ENCODE measurements at places on chromosomes 13 and 19.

DNA sequence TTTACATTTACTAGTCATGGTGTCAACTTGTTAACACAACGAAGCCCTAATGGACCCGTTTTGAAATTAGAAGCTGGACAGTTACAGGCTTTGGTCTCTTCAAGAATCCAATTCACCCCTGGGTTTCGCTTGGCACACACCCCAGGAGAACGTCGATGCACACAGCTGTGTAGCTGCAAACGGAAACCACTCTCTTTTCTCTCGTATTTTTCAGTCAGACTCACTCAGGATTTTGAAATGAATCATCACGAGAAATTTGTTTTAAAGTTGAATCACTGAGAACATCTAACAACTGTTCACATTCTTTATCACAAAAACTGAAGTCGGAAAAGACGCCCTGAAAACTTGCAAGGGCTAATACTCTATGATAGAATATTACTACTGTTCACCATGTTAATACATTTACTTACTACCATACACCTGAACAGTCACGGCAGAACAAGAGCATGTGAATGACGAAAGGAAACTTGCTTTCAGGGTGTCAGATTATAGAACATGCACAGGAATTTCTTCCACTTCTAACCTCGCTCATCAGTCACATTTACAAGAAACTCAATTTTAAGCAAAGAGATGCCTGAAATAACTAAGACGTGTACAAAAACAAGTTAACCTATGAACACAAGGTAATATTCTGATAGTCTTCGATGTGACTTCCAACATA lies 4.7 kb downstream of the PNMA8A start:
- DNase-seq = no peak

GRCh38 chr13:49436890-49437289 lies 7.0 kb downstream of the CAB39L start:
- DNase-seq = no peak

DNA sequence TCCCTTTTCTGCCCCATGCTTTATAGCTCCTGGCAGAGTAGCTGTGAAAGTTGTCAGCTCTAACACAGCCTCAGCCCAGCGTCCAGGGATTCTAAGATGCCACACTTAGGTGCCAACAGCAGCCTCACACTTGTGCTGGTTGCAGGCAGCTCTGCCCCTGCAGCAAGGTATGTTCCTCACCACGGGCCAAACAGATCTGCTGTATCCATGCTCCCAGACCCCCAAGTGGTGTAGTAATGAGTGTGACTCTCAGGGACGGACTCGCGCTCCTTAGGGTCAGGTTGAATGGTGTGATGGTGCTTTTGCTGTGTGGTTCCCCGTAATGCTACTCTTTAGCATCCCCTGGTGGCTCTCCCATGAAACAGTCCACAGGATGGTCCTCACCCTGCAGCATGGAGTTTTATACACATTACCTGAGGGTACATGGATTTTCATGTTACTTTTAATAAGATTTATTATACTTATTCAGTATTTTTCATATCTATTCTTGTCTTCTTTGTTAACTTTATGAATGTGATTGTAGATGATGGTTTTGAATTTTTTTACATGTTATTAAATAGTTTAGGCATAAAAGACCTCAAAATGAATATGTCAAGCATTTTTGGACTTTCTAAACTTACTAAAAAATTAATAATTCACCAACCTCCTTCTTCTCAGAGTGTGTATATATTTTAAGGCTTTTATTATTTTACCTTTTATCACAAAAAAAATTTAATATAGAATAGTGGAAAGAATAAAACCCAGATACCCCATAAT lies 232.5 kb downstream of the SLC7A1 start:
- DNase-seq = no peak

- DNase-seq = no peak
Measured at GRCh38 chr19:46970815-46971214, 48.8 kb upstream of the NPAS1 start.

GRCh38 chr13:36412736-36413135 lies 19.6 kb upstream of the CCNA1 start:
- DNase-seq = no peak

GRCh38 chr19:53898636-53899341 lies 10.3 kb upstream of the CACNG7 start:
- no peak for DNase-seq

DNA sequence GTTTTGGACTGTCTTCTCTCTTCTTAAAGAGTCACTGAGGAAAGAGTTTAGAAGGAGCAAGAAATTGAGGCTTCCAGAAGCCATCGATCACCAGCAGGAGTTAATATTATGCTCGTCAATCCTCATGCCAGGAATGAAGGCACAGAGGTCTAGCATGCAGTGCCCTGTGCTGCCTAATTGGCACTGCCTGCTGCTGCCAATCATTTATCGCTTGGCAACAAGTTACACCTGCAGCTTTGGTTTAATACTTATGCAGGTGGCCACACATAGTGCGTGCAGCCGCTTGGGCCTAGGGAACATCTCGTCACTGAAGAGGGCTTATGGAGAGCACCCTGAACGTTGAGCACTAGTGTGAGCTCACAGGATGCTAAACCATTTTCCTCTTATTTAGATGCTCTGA lies 2.7 kb upstream of the SOX1 start:
- no peak for DNase-seq

- DNase-seq = no peak
Measured at GRCh38 chr19:2079865-2080301, 16.2 kb downstream of the MOB3A start.

DNA sequence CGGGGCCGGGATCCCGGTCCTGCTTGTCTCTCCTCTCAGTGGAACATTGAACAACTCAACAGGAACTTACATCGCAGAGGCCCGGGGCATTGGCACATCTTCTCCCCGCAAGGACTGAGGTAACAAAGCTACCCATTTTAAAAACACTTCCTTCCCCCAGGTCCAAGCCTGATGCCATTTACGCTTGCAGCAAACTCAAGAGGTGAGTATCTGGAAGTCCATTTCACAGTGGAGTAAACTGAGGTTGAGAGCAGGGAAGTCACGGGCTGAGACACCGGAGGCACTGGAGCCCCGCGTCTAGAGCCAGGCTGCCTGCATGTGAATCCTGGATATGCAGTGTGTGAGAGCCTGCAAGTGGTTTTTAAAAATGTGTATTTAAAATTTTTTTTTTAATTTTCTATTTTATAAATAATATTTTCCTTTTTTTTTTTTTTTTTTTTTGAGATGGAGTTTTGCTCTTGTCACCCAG lies 492 bp upstream of the PGLYRP1 start:
- no peak for DNase-seq

- no peak for DNase-seq
Measured at GRCh38 chr13:59728896-59729545, 434.7 kb downstream of the DIAPH3 start.

GRCh38 chr13:111506125-111506524 lies 185.7 kb downstream of the TEX29 start:
- DNase-seq = no peak

DNA sequence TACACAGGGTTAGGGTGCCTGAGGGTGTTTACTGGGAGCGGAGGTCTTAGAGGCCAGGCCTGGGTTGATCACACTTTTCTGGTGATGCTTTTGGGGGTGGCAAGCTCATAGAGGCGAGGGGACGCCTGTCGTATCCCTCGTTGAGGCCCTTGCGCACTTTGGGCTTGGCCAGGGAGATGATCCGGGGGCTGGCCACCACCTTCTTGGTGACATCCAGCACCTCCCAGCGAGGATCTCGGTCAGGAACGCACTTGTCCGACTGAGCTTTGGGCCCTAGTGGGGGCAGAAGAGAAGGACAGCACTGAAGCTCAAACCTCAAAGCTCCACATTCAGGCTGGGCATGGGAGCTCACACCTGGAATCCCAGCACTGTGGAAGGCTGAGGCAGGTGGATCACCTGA lies 17.6 kb upstream of the MIER2 start:
- DNase-seq = no peak

DNA sequence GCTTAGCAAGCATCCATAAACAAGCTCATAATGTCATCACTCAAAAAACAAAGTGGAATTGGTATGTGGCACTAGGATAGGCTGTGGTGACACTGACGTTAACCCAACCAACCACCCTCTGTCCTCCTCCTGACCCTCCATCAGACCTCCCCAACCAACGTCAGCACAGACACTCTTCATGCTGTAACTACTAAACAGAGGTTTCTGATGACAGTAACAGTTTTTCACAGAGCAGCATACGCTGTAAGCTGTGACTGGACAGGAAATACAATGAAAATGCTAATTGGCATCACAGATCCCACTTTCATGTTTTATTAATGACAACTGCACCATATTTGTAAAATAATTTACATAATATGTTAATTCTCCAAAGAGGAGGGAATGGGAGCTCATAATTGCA lies 238.0 kb downstream of the IRS2 start:
- no peak for DNase-seq

DNA sequence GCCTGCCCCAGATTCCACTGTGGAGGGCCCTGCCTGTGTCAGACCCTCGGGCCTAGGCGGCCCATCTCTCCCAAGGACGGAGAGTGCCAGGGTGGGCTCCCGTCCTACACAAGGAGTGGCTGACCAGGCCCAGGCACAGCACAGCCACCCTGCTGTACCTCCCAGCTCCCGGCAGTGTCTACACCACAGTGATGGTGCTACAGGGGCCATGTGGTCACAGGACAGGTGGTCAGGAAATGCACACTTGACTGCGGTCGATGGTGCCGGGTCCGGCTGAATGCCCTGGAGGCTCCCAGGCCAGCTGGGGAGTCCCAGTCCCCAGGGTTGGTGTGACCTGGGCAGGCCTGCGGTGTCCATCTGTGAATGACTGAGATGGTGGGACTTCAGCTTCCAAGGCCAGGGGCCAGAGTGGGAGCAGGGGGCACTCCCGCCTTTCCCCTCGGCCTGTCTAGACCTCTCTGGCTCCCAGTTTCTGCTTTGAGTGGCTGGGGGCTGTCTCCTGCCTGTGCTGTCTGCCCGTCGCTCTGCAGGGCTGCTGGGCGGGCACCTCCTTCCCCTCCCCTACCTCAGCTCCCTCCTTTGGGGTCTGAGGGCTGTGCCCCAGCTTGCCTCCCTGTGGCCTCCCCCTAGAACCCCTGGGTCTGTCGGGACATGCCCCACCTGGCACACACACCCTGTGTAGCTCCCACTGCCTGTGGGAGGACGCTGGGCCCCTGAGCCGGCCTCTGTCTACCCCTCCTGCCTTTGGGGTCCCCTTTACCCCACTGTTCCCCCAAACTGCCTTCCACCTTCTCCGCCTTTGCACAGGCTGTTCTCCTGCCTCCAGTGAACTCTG lies 12.5 kb downstream of the DDA1 start:
- DNase-seq = no peak

DNA sequence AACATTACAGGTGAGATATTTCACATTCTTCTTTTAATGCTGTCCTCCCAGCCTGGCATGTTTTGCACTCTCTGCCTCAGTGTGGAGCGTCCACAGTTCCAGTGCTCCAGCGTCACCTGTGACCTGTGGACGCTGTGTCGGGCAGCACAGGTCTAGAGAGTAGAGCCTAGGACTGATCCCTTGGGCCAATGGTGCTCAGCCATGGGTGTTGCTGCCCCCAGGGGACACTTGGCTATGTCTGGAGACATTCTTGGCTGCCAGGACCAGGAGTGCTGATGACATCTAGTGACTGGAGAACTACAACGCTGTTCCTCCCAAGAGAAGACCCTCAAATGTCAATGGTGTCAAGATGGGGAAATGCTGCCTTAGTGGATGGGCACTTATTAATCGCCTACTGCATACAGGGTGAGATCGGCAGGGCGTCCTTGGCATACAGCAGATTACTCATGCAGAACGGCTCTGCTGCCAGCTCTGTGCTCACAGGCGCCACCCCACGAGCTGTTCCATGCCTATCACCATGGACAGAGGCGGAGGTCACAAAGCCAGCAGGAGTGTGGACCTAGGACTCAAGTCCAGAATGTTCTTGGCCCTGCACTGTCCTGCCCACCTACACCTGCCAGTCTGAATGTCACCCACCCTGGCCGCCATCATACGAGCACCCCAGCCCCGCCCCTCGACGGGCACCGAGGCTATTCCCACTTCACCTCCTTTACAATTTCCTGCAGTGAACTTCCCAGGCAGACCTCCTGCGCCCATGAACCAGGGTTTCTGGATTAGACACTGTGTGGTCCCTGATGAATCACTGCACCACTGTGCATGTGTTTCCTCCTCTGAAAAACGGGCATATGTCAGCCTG lies 13.9 kb upstream of the MADCAM1 start:
- no peak for DNase-seq

DNA sequence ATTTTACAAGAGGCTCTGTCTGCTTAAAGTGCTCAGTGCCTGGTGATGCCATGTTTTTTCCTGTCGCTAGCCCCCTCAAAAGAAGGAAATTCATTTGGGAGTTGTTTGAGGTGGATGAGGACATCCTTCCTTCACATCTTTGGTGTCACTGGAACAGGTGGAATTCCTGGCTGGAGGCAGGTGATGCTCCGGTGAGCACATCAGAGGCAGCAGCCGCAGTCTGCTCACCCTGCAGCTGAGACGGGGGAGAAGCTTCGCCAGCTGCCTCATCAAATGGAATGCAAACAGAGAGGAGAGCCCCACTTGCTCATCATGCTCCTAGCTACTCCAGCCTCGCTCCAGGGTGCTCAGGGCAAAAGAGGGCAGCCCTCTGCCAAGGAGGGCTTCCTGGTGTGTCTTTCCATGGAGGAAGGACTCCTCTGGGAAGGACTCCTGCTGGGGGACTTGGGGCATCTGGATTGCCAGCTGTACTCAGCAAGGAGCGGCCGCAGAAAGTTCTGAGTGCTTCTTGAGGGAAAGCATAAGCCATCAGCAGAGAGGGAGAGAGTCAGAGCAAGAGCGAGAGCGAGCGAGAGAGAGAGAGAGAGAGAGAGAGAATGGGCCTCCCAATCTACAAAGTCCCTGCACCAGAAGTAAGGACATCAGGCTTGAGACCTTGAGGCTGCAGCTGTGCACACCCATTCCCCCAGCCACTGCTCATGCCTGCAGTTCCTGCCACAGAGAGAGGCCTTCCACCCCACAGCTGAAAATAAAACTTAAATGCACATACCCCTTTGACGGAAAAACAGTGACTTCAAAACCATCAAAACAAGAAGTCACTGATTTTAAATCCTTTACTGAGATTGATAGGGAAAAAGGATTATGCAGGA lies 74.3 kb upstream of the UBL3 start:
- DNase-seq = no peak

DNA sequence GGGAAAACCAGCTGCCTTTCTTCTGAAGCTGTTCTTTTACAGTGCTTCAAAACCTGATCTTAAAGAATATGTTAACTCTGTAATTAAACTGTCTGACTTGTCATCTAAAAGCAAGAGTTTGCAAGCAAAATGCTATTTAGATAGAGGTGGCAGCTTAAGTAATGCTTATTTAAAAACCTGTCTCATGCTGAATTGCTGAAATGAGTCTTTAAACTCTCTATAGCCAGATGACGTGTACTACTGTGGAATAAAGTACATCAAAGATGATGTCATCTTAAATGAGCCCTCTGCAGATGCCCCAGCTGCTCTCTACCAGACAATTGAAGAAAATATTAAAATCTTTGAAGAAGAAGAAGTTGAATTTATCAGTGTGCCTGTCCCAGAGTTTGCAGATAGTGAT lies 22.9 kb downstream of the ITM2B start:
- DNase-seq = no peak

DNA sequence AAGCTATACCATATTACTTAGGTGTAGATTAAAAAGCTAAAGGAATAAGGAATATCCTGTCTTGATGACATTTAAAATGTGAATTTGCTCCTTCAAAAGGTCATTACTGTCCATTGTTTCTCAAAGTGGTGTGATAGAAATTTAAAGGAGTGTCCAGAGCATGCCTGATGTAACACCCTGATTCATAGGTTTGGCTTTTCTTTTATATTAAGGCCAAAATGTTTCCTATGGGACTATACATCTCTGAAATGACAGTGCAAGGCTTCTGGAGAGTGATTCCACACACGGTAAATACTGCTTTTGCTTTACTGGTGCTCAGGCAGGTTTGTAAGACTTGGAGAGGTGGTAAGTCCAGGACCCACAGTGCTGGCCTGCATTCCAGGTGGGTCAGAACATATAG lies 289.9 kb downstream of the RFC3 start:
- no peak for DNase-seq

- no peak for DNase-seq
Measured at GRCh38 chr19:8573316-8573715, 3.9 kb downstream of the MYO1F start.
